ENCODE measurements at places on chromosomes 4 and X.

- DNase-seq, result no peak
Measured at GRCh38 chr4:189202869-189203271, 737.8 kb upstream of the FRG1 start.

- no peak for DNase-seq
Measured at GRCh38 chr4:83223781-83224180, 60.8 kb downstream of the COQ2 start.

DNA sequence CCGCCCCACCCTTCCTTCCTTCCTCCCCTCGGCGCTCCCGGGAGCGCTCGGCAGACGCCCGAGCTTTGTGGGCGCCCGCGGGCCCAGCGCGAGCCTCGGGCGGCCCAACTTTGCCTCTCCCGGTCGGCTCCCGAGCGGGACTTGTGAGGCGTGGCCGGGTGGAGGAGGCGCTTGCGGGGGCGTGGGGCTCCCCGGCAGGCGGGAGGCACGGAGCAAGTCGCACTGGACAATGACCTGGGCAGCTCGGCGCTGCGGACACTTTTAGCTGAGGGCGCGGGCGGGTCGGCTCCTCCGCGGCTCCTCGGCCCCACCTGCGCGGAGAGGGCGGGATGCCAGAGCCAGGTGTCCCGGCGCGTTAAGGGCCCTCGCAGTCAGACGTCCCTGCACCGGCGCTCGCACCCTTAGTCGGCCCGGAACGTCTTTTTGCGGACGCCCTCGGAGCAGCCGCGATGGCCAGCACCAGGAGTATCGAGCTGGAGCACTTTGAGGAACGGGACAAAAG is 385 bp downstream of the DCLK2 start:
- DNase-seq, result no peak

GRCh38 chrX:44871931-44872820 is 812 bp upstream of the KDM6A start:
- peak; percentile 37 for DNase-seq

DNA sequence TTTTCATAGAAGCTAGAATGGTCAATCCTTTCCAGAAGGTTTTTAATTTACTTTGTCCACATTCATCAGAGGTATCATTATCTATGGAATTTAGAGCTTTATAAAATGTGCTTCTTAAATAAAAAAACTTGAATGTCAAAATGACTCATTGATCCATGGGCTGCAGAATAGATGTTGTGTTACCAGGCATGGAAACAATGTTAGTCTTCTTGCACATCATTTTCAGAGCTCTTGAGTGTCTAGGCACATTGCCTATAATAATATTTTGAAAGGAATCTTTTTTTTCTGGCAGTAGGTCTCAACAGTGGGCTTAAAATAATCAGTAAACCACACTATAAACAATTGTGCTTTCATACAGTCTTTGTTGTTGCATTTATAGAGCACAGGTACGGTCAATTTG is 200.3 kb downstream of the FAT4 start:
- no peak for DNase-seq

- DNase-seq, result no peak
Measured at GRCh38 chrX:131915488-131915887, 107.6 kb upstream of the STK26 start.

GRCh38 chr4:89099034-89099433 is 12.3 kb upstream of the TIGD2 start:
- DNase-seq, result peak; percentile 30

DNA sequence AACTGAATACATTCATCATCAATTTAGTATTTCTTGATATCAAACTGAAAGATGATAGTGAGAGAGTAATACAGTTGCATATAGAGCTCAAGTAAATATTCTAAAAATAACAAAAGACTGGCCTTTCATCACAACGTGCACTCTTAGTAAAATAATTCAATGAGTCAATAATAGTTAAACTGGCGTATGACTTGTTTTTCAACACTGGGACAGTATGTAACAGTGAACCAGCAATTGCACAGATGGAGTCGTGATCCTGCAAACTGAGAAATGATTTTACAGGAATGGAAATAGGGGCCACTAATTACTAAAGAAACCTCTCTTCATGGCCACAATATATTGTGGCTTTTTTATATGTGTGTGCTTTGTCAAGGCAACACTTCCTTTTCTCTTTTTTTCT is 137.4 kb downstream of the SLC4A4 start:
- no peak for DNase-seq

GRCh38 chr4:123260653-123261052 is 135.9 kb upstream of the SPRY1 start:
- DNase-seq, result no peak

GRCh38 chr4:108320061-108320460 is 151.3 kb upstream of the LEF1 start:
- no peak for DNase-seq

- DNase-seq, result no peak
Measured at GRCh38 chr4:41135801-41136200, 78.5 kb downstream of the APBB2 start.

- DNase-seq, result no peak
Measured at GRCh38 chr4:172818901-172819300, 349.7 kb upstream of the GALNT7 start.

DNA sequence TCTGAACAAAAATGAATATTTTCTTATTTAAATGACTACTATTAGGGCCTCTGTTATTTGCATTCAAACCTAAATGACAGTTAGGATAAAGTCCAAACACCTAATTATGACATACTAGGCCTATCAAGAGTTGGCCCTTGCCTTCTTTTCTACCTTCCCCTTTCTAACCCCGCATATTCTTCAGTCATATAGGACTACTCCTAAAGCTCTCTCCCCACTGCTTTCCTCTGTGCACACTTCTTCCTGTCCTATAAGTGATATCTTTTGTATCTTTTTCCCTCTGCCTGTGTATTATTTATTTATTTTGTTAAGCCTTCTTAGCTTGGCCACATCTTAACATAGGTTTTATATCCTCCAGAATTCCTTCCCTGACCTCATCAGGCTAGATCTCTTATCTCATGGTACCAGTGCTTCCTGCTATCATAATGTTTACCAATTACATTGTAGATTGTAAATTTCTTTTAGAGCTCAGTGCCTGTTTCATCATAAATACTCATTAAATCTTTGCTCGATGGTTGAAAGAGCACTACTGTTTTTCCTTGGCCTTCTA is 22.5 kb downstream of the ERVMER34-1 start:
- no peak for DNase-seq

- no peak for DNase-seq
Measured at GRCh38 chr4:1449833-1450741, 43.8 kb upstream of the NKX1-1 start.

DNA sequence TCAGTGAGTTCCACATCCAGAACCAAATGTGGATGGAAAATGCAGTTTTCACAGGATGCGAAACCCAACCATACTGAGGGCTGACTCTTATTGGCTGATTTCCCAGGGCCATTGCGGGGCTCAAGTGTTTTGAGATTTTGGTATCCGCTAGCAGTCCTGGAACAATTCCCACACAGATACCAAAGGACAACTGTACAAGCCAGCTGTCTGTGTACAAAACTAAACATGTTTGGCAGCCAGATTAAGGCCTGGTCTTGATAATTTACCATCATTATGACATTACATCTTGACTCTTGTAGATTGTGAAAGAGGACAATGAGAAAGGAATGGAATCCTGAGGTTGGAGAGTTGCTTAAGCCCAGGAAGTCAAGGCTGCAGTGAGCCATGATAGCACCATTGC is 121.9 kb downstream of the DKK2 start:
- no peak for DNase-seq

GRCh38 chrX:48068096-48068887 is 3.1 kb downstream of the ZNF630 start:
- DNase-seq, result no peak

DNA sequence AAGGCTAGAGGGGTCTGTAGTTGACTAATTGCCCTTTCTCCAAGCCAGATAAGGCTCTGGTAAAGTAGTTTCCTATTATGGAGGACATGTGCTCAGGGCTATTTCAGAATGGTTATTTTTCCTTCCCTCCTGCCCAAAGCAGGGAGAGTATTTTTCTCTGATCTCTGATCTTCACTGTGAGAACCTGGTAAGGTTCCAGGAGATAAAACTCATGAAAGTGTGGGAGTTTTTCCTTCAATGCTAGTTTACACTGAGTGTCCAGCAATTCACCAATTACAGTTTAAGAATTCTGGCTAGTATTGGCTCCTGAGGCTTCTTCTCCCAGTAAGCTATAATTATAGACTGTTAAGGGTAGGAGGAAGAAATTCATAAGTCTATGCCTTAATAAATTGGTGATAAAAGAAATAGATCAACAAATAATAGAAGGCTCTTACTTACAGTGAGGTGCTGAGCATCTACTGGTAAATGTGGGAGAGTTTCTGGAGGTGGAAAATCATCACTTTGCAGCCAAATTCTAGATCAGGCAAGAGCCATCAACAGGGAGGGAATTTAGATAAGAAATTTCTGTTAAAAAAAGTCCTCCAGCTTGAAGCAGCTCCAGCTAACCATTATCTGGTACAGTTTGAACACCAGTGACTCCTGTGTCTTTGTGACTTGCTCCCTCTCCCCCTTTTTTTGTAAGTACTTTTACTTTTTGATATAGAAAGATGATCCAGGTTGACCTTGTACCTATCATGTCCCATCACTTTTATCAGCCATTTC is 30.9 kb downstream of the CASP6 start:
- no peak for DNase-seq

- DNase-seq, result no peak
Measured at GRCh38 chr4:4320951-4321714, 31.1 kb downstream of the ZBTB49 start.

GRCh38 chr4:19883841-19884240 is 367.9 kb upstream of the SLIT2 start:
- no peak for DNase-seq

GRCh38 chrX:133191739-133192039 is 26.5 kb downstream of the TFDP3 start:
- no peak for DNase-seq

DNA sequence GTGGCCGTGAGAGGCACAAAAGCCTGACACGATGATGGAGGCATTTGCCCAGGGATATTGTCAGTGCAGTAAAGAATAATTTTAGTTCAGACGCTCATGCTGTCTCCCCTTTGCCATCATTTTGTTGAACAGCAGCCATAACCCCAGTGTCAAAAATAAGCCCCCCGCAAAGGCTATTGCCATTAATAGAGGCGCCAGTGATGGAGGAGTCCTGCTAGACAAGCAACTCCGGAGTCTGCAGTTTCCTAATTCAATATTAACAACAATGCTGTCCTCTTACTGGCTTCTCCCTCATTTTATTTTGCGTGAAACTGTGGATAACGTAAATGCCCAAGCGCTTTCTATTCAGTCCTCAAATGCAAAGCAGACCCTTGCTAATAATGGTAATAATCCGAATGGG is 603 bp upstream of the SMS start:
- DNase-seq, result no peak

GRCh38 chr4:81407726-81408125 is 64.0 kb downstream of the RASGEF1B start:
- peak; percentile 40 for DNase-seq

DNA sequence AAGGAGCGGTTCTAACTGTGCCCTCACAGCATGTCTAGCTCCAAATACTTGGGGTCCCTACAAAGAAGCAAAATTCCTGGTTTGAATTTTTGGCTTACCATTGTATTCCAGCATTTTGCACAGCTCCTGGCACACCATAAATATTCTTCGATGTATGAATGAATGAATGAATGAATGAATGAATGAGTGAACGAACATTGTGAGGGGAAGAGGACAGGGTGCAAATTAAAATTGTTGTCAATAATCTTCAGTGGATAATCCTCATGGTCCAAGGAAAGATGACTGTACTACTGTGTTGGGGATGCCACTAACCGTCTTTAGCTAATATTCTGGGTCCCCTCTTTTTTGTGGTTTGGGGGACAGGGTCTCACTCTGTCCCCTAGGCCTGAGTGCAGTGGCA is 110.9 kb upstream of the MAP3K15 start:
- no peak for DNase-seq

DNA sequence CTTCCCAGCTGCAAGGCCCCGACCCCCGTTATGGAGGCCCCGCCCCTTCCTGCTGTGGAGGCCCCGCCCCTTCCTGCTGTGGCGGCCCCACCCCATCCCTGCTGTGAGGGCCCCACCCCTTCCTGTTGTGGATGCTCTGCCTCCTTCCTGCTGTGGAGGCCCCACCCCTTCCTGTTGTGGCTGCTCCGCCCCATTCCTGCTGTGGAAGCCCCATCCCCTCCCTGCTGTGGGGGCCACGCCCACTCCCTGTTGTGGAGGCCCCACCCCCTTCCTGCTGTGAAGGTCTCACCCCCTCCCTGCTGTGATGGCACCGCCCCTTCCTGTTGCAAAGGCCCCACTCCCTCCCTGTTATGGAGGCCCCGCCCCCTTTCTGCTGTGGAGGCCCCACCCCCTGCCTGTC is 104.9 kb upstream of the PSAPL1 start:
- no peak for DNase-seq

- no peak for DNase-seq
Measured at GRCh38 chrX:112832481-112833095, 8.0 kb downstream of the AMOT start.

DNA sequence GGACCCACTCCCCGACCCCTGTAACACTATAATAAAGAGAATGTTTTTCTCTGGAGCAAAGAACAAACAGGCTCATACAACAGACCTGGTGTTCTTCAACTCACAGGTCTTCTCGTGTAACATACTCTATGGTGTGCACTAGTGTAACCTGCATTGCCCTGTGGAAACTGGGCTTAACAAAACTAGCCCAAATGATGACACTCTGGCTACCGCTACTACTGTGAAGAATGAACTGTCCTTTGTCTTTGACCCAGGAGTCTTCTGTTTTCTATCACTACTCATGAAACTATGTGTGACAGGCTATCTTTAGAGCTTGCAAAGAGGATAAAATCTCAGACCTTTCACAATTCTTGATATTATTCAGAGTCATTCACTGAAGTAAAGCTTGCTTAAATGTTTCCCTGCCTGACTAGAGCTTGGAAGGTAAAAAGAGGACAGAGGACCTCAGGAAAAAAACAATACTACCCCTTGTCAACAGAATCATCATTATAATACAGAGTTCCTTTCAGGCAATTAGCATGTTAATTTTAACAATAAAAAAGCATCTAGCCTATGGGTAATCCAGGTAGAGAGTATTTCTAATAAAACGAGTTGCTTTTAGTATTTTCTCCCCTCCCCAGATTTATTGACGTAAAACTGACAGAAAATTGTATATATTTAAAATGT is 59.2 kb downstream of the FSTL5 start:
- no peak for DNase-seq

DNA sequence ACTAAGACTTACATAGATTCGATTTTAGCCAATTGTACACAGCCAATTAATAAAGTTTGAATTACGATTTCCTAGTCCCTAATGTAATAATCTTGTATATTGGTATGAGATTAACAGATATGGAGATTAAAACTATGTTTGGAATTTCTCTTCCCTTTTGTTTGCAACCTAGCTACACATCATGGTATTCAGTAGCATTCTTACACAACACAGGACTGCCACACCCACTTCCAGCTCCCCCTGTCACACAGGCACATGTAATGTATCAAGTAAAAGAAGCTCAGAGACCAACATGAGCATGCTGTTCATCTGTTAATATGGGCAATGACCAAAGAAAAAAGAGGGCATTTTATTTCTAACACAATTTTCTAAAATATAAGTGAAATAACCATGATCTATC is 12.8 kb downstream of the SLC6A14 start:
- no peak for DNase-seq

Measured in suppressor macrophage treated with lipopolysaccharide for 4 hours (primary cell).